ENCODE measurements at places on chromosomes 5 and 9. TPM values are rescaled to one million over a fixed set of nuclear protein-coding genes. Genes with fewer than 3 reads are reported as not detected.

The CORO2A gene
- total RNA-seq = 9.2 TPM

The SAXO1 gene
- total RNA-seq = not detected

The OR1J2 gene
- not detected for total RNA-seq

The PDE6A gene
- not detected for total RNA-seq

The OR1Q1 gene
- total RNA-seq = not detected

The INSL6 gene
- not detected for total RNA-seq

The PTPRD gene
- total RNA-seq = not detected

The DYNC2I2 gene
- 68.9 TPM for total RNA-seq

The PCSK5 gene
- total RNA-seq = 3.7 TPM

The C5orf58 gene
- not detected for total RNA-seq

The ZNF300 gene
- 0.55 TPM for total RNA-seq

The NUTM2F gene
- total RNA-seq = not detected

The TMEM232 gene
- 0.26 TPM for total RNA-seq

The DDX4 gene
- 0.61 TPM for total RNA-seq

The OCLN gene
- total RNA-seq = 1.3 TPM

The AQP3 gene
- 29.9 TPM for total RNA-seq

The GDF9 gene
- total RNA-seq = 0.52 TPM

The MSMP gene
- total RNA-seq = 0.61 TPM

The DNAH5 gene
- not detected for total RNA-seq

The SLCO6A1 gene
- total RNA-seq = not detected

The DMGDH gene
- not detected for total RNA-seq

The KCNV2 gene
- total RNA-seq = not detected

The IGFBPL1 gene
- total RNA-seq = not detected

The GRIA1 gene
- total RNA-seq = not detected

The RNF38 gene
- total RNA-seq = 40.0 TPM

The TAF11L12 gene
- not detected for total RNA-seq
